ENCODE measurements at places on chromosomes 11 and 22.

DNA sequence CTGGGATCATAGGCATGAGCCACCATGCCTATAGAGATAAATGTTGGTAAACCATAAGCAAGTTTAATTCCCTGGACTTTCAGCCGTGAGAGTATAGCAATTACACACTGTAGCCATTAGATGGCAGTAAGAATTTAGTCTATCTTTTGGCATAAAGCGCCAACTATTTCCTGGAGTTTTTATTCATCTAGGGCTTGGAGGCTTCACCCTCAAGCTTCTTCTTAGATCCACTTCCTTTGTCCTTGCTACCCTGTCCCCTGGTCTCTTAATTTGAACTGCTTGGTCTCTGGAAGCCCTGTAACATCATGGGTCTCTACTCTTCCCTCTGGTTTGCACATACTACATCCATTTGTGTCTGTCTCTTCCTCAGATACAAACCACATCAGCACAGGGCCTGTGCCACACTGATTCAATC lies 38.2 kb downstream of the OR10A6 start:
- DNase-seq, result peak; percentile 29

DNA sequence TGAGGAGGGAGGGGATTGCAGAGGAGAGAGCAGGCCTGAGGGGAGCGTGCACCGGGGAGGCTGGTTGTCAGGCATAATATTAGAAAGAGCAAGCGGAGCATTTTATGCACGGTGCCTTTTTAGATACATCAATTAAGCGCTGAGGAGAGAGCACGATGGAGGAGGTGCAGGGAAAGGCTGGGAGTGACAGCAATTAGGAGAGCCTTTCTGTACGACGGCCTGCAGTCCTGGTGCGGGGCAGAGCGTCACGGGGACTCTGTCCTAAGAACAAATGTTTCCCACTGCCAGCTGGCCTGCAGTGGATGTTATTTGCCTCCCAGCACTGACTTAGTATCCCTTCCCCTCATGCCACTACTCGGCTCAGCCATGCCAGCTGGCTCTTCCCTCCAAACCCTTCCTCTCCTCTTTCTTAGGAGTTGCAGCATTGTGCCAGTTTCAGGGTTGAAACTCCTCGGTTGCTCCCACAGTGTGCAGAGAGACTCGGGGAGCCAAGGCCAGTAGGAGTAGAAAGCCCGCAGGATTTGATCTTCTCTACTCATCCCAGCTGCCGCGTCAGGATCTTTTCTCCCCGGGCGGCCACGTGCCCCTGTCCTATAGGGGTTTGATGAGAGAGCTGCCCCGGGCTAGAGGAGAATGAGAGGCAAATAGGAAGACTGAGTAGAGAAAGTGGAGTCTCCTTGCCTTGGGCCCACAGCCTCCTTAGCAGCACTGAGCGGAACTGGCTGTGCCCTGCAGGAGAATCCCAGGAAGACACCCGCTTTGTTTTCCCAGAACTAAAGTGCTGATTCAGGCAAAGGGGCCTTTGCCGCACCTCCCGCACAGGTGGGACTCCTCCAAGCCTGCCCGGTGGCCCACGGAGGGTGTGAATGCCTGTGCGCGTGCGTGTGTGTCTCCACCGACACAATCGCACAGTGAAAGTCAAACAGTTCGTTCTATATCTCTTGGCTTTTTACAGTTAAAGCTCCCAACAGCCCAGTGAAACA lies 875.3 kb downstream of the NTM start:
- no peak for DNase-seq

DNA sequence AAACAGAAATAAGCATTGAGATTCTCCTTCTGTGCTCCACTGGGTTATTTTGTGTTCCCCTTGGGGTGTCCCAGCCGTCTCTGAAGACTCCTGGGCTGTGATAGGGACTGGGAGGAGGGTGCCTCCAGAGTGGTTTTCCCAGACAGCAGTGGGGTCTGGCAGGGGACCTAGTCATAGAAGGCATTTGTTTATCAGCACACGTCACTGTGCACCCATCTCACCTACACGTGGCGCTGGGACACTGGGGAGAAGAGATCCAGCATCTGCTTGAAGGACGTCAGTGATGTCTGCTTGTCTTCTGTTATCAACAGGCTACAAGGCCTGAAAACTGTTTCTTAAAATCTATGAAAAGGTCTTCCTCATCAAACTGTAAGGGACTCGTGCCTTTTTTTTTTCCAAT lies 34.2 kb upstream of the PICK1 start:
- no peak for DNase-seq

DNA sequence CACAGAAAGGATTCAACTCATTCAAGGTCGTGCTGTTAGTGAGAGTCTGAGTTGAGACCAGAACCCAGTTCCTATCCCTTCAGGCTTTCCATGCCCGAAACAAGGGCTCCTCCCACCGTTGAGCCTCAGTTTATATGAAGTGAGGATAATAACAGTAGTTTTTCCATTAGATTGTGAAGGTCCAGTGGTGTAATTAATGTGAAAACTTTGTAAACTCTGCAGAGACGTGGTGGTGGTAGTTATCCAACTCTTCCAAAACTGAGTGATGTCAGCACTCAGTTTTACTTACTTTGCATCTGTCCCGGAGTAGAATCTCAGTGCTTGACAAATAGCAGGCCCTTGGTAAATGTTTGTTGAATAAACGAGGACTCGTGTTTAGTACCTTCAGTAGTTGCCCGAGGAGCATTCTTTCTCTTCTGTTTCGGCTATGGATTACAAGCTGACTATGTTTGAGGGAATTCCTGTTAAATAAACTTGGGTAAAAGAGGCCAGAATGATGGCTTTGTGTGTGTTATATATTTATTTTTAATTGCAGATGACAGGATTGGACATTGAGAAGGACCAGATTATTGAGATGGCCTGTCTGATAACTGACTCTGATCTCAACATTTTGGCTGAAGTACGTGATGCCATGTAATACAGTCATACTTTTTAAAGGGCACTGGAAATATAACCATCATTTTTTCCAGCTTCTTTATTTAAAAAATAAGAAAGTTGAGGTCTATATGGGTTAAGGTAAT lies 1.0 kb downstream of the REXO2 start:
- no peak for DNase-seq

GRCh38 chr22:41469218-41469851 lies 418 bp downstream of the ACO2 start:
- DNase-seq, result no peak

DNA sequence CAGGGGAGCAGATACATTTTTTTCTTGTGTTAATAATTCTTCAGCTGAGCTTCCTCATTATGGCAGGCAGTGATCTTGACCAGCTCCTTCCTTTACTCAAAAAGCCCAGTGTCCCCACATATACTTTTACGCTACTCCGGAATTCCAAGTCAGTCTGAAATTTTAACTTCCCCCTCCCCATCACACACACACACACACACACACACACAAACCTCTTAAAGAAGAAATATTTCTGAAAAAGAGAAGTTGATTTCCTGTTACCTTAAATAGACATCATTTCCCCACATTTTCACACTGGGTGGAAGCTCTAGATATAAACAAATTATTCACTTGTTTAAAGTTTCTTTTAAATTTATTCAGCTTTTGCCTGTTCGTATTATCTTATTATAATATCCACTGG lies 113.9 kb downstream of the DBX1 start:
- DNase-seq, result no peak

- DNase-seq, result no peak
These were observed 301.6 kb downstream of the TBC1D22A start for GRCh38 chr22:47064016-47064415.

Measured in NCI-H345 (cell line).